KG1 (cell line): ENCODE measurements at places on chromosomes 6 and 20.

- no peak for DNase-seq
Measured at GRCh38 chr6:168683621-168684020, 242.6 kb downstream of the SMOC2 start.

- DNase-seq = peak; percentile 62
Measured at GRCh38 chr20:32484958-32485769, 100.0 kb downstream of the NOL4L start.

GRCh38 chr20:32960222-32960518 lies 44.1 kb downstream of the SUN5 start:
- DNase-seq = no peak

- DNase-seq = peak; percentile 51
Measured at GRCh38 chr20:49276161-49276960, 1.5 kb downstream of the ZNFX1 start.
